Activated T-cell treated with anti-CD3 and anti-CD28 coated beads, Interleukin-2, amount 50 U/mL, for 48 hours (primary cell): ENCODE measurements at places on chromosomes 7 and 10.

GRCh38 chr10:30820261-30820991, 190.9 kb upstream of the LYZL2 start:
- DNase-seq, result no peak

GRCh38 chr10:120394446-120394845, 62.6 kb upstream of the PLPP4 start:
- DNase-seq, result no peak

- DNase-seq, result no peak
Observed at GRCh38 chr7:3204526-3204925, 96.5 kb upstream of the SDK1 start.

GRCh38 chr7:94179466-94179865, 175.3 kb upstream of the BET1 start:
- no peak for DNase-seq

GRCh38 chr10:96410296-96410695, 51.5 kb upstream of the OPALIN start:
- no peak for DNase-seq

GRCh38 chr7:43077732-43078391, 34.6 kb upstream of the HECW1 start:
- no peak for DNase-seq
